Neural progenitor cell (in vitro differentiated cells): ENCODE measurements at places on chromosomes 2 and 18. TPM values are rescaled to one million over a fixed set of nuclear protein-coding genes. Genes with fewer than 3 reads are reported as not detected.

Gene MOGAT1
- total RNA-seq, result 0.62 and 2.0 TPM in 2 replicates

DNA sequence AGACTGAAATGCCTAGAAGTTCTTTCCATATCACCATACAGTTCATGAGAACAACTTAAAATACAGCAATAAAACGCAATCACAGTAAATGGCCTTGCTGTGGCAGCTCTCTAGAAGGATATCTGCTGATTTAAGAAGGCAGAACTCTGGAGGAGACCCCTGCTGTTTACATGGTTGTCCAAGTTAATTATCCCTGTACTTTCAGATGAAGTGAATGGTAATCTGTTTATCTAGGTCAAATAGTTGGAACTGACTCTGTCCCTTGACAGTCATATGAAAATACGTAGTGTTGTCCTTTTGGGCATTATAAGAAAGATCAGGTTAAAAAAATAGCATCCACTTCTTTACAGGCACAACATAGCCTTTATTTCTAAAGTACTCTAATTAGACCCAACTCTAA is 115.6 kb downstream of the COLEC12 start:
- no peak for DNase-seq

GRCh38 chr2:17804358-17804757 is 11.9 kb upstream of the MSGN1 start:
- no peak for DNase-seq

- no peak for DNase-seq
These were observed 32.5 kb upstream of the RMDN2 start for GRCh38 chr2:37892436-37893114.

DNA sequence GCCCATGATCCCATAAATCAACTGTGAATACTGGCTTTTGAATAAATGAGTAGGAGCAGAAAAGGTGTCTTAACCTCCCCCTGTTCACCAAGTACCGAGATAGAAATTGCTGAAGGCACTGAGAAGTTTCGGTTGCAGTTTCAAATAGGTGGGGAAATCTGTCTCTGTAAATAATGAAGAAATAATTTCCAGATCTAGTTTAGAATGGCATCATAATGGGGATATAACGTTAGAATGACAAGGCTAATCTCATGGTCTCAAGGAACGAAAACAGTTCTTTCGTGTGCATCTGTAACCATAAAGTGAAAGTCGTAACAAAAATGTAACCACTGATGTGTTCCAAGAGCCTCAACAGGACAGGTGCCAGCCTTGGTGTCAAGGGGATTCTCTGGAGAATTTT is 49.9 kb upstream of the TMEM18 start:
- DNase-seq, result no peak

Gene TFPI
- total RNA-seq, result 12.9 and 16.6 TPM in 2 replicates

Gene DSG1
- not detected in 2 replicates for total RNA-seq
